Forelimb muscle (tissue), 1 donor: ENCODE measurements at places on chromosomes 16 and 17. TPM values are rescaled to one million over a fixed set of nuclear protein-coding genes. Genes with fewer than 3 reads are reported as not detected.
A peak's percentile ranks its signal among the peaks of the same experiment; 100 is the strongest.

DNA sequence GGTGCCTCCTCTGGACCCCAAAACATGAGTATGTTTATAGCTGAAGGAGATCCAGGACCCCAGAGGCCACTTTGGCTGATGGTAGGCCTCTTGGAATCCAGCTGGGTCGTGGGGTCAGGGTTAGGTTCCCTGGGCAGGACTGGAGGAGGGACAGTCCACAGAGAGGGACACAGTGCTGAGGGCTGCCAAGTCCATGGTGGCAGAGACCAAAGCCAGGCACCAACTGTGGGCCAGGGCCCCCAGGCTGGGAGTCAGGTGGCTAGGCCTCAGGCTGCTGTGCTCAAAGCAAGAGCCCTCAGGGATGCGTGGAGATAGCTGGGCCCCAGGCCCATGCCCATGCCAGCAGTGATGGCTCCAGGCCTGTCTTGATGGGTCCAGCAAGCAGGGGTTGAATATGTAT is 44.1 kb downstream of the RAB11FIP4 start:
- no peak for DNase-seq

- no peak for DNase-seq
These were observed 26.8 kb downstream of the SGSM2 start for GRCh38 chr17:2363851-2364762.

CACNG1 gene
- polyA plus RNA-seq, result 267 TPM

DNA sequence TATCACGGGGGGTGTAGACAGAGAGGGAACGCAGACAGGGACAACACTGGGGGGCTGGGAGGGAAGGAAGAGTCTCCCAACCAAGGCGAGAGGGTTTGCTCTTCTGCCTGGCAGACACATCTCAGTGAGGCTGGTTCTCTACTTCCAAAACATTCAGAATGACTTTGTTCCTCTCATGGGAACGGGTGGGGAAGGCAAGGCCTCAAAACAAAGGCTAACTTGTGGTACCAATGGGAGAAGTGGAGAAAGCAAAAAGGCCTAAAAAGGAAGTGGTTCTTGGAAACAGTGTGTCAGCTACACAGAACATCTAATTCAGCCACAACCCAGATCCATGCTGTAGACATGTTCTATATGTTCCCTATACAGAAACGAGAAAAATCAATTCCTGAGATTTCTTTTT is 7.5 kb downstream of the FLOT2 start:
- no peak for DNase-seq

DNA sequence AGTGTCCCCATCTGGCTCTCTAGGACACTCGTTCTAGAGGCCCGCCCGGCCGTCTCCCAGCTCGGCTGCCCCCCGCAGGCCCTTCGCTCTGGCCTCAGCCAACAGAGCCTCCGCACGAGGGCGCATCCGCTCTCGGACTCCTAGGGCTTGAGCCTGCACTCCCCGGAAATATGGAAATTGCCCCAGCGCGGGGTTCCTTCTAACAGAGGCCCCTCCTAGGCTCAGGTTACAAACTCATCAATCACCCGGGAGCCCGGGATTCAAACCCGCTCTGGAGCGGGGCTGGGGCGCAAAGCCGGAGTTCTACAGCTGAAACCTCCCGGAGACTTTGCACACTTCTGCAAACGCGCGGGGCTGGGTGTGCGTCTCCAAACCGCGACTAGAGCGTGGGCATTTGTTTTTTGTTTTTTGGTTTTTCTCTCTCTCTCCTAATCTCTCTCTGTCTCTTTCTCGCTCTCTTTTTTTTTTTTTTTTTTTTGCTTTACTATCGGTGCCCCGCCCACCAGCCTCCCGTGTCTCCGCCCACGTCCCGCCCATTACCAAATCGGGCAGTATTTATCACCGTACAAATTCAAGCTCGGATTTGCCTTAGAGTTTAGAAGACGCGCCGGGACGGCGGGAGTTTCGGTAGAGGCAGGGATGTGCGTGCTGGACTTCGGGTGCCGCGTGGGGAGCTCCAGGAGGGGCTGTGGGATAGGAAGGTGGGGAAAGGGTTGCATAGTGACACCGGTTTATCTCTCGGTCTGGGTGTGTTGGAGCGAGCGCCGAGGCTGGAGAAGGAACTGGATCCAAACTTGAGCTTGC is 2.4 kb upstream of the FOXL1 start:
- DNase-seq, result no peak

NOG gene
- 5.1 TPM for polyA plus RNA-seq

CSH1 gene
- polyA plus RNA-seq, result 2.7 TPM

AIPL1 gene
- not detected for polyA plus RNA-seq

DNA sequence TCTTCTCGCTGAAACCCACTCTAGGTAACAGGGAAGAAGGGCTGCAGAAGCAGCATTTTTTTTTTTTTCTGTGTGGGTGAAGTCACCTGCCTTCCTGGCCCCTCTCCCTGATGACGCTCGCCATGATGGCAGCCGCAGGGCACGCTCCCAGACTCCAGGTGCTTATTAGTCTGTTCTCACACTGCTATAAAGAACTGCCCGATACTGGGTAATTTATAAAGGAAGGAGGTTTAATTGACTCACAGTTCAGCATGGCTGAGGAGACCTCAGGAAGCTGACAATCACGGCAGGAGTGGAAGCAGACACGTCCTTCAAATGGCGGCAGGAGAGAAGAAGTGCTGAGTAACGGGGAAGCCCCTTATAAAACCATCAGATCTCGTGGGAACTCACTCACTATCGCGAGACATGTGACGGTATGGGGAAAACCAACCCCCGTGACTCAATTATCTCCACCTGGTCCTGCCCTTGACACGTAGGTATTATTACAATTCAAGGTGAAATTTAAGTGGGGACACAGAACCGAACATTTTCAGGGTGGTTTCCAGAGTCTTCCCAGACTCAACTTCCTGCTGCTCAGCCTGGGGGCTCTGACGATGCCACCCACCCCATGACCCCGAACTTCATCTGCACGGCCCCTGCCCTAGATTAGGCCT is 34.9 kb upstream of the NLRP1 start:
- DNase-seq, result no peak

TMEM238L gene
- polyA plus RNA-seq, result 0.23 TPM

KRTAP9-2 gene
- not detected for polyA plus RNA-seq

SEPTIN1 gene
- polyA plus RNA-seq, result 3.3 TPM

GRCh38 chr16:56362057-56362655 is 63.2 kb downstream of the AMFR start:
- DNase-seq, result no peak

PABPN1L gene
- 0.11 TPM for polyA plus RNA-seq

KRTAP1-5 gene
- polyA plus RNA-seq, result not detected

CHP2 gene
- polyA plus RNA-seq, result not detected

DNA sequence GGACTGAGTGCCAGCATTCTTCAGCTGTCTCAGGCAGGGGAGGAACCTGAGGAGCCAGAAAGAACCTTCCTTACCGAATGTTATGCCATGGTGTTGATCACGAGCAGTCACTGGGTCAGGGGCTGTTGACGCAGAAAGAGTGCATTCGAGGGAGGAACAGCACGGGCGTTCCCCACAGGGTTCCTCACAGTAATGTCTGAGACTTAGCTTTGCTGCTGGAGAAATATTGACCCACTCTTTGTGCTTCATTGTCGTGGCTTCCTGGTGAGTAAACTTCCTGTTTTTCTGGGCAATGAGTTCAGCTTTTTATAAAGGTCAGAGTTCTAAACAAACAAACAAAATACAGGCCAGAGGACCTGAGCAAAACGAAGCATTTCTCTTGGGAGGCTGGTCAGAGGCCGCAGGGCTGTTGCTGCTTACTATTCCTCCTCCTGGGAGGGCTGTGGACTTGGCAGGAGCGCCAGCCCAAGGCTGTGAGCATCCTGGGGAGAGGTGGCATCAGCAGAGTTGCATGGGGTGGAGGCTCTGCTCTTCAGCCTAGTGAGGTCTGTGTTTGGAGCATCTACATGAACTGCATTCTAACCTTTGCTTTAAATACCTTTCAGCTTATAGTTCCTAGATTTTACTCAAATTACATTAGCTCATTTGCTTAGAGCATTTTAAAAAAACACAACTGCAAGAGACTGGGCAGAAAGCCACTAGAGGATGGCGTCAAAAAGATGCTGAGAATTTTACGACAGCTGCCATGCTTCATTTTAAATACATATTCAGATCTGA is 143.1 kb upstream of the CACNG5 start:
- no peak for DNase-seq

DRC7 gene
- polyA plus RNA-seq, result 0.28 TPM

HEATR3 gene
- 18.4 TPM for polyA plus RNA-seq

DNA sequence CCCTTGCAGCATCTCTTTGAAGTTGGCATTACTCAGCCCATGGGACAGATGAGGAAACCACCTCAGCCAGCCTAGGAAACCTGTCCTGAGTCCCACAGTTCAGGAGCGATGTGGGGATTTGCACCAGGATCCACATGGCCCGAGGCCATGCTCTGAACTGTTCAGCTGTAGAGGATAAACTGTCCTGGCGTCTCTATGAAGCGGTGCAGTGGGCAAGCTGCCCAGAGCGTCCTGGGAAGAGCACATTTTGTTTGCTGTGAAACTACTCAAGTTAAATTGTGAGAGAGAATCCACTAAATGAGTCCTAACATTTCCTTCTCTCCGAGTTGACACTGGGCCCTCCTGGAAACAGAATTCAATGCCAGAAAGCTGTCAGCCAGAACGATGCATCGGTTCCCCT is 276.6 kb upstream of the TNRC6C start:
- peak; percentile 76 for DNase-seq

DNA sequence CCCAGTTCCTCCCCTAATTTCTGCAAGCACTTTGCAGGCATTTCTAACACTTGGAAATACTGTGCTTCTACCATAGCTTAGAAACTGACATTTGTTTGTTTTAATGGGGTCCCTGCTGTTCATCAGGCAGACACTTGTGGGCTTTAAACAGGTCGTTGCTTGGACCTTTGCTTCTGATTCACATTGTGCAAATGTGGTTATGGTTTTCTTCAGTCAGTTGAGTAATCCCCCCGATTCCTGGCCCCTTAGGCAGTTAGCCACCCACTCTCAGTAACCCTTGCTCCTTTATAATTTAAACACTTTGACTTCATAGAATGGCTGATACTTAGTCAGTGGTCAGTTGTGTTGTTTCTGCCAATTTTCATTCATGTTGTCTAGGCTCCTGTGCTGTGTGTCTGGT is 39.4 kb downstream of the SLC47A1 start:
- DNase-seq, result no peak

GRCh38 chr16:64933885-64934284 is 188.0 kb downstream of the CDH11 start:
- no peak for DNase-seq

UBTF gene
- polyA plus RNA-seq, result 60.6 TPM

DNA sequence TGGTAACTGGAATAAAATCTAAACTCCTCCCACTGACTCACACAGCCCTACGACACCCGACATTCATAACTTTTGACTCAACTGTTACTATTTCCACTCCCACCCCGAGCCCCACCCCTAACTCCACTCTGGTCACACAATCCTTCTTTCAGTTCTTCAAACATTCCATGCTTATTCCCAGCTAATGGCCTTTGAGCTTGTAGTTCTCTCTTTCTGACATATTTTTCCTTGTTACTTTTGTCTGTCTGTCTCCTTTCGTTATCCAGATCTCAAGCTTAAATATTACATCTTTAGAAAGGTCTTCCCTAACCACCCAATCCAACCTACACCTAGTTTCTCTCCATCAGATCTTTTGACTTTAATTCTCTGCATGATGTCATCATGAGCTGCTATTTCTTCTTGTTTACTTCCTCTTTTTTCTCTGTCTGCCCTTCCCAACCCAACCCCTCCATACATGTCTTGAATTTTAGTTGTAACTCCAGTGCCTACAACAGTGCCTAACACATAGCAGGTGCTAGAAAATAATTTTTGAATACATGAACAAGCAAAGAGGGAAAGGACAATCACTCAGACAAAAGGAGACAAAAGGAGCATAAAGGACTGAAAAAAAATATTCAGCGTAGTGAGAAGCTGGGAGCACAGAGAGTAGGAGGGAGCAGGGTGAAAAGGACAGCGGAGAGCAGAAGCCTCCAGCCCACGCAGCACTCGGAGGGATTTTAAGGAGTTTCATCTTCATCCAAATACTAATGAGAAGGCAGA is 65.2 kb upstream of the SMIM36 start:
- DNase-seq, result no peak

TPSD1 gene
- polyA plus RNA-seq, result 0.49 TPM

GRCh38 chr17:49834118-49834743 is 13.6 kb downstream of the TAC4 start:
- no peak for DNase-seq

GRCh38 chr16:88936556-88937205 is 40.3 kb downstream of the CBFA2T3 start:
- peak; percentile 84 for DNase-seq

DCAF7 gene
- 36.2 TPM for polyA plus RNA-seq

GRCh38 chr16:82523815-82524214 is 103.0 kb upstream of the CDH13 start:
- no peak for DNase-seq

- DNase-seq, result no peak
These were observed 17.7 kb downstream of the NLRC5 start for GRCh38 chr16:57007050-57007449.

GRCh38 chr17:4759776-4760236 is 11.9 kb upstream of the TM4SF5 start:
- no peak for DNase-seq

DNA sequence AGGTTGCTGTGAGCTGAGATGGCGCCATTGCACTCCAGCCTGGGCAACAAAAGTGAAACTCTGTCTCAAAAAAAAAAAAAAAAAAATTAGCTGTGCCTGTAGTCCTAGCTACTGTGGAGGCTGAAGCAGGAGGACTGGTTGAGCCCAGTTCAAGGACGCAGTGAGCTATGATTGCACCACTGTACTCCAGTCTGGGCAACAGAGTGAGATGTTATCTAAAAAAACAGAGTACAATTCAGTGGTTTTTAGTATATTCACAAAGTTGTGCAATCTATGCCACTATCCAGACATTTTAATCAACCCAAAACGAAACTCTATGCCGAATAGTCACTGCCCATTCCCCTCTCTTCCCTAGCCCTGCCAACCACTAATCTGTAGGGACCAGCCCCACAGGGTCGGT is 25.1 kb downstream of the C16orf54 start:
- no peak for DNase-seq

DNA sequence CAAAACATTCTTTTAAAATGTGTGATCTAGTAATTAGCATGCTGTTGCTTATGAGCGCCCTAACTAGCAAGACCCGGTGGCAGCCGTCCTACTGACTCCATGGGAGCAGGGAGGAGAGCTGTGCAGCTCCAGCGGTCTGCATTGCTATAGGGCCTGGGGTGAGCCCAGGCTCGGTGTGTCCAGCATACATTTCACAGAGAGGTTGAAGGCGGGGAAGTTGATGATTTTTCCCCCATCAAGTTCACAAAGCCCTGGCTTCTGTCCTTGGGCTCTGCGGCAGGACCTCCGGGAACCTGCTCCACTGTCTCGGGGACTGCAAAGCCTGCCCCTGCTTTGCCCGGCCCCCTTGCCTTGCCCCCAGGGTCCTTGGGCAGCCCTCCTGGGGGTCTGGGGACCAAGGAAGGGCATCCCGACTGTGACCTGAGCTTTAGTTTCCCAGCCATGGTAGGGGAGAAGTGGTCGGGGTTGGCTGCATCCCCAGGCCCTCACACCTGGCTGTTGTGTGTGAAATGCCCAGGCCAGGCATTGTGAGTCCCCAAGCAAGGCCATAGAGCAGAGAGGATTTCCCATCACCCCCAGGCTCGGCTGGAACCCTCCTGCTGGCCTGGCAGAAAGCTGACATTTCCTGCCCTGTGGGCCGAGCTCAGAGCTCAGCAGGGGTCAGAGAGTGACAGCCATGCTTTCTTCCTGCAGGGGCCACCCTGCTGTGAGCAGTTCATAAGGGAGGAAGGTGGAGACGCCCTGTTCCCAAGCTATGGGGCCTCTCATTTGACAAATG is 24.8 kb downstream of the KCNJ12 start:
- no peak for DNase-seq
